ENCODE measurements at places on chromosomes 13 and 19. TPM values are rescaled to one million over a fixed set of nuclear protein-coding genes. Genes with fewer than 3 reads are reported as not detected.
A peak's percentile ranks its signal among the peaks of the same experiment; 100 is the strongest.

COL4A2 gene
- total RNA-seq, result 0.42 TPM

MCF2L gene
- 14.2 TPM for total RNA-seq

ZNF528 gene
- not detected for total RNA-seq

U2AF2 gene
- total RNA-seq, result 309 TPM

ETFB gene
- total RNA-seq, result 213 TPM

ZNF835 gene
- total RNA-seq, result not detected

CBY2 gene
- not detected for total RNA-seq

NLRP5 gene
- total RNA-seq, result not detected

DNA sequence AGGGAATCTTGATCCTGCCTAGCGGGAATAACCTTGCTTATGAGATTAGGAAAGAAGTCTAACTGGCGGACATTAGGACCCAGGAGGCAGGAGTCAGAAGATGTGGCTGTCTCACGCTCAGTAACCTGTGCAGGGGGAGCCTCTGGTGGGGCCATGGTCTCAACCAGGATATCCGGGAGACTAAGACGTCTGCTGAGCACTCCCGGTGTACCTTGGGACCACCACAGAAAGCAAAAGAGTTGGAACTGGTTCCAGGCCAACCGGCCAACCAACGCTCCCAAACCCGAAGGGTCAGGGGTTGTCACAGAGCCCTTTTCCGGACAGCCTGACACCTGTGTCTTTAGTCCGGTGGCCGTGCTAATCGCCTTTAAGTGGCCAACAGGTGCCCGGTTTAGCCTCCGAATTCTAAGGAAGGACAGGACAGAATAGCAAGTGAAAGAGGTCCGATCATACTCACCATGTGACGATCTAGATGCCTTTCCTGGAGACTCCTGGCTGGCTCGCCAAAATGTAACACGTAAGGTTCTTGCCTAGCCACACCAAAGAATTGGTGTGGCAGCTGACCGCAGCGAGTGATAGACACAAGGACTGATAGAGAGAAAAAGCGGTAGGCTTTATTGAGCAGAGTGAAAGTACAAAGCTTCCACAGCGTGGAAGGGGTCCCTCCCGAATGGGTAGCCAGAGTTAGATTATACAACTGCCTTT is 103.9 kb upstream of the DIAPH3 start:
- H3K4me3 ChIP-seq, result no peak overlapping the region
- no peak for DNase-seq
- H3K4me1 ChIP-seq, result no peaks in the 10 kb centered on the region
- no peak overlapping the region for H3K27ac ChIP-seq

TIMM50 gene
- 116 TPM for total RNA-seq

GIPR gene
- 6.9 TPM for total RNA-seq

DNA sequence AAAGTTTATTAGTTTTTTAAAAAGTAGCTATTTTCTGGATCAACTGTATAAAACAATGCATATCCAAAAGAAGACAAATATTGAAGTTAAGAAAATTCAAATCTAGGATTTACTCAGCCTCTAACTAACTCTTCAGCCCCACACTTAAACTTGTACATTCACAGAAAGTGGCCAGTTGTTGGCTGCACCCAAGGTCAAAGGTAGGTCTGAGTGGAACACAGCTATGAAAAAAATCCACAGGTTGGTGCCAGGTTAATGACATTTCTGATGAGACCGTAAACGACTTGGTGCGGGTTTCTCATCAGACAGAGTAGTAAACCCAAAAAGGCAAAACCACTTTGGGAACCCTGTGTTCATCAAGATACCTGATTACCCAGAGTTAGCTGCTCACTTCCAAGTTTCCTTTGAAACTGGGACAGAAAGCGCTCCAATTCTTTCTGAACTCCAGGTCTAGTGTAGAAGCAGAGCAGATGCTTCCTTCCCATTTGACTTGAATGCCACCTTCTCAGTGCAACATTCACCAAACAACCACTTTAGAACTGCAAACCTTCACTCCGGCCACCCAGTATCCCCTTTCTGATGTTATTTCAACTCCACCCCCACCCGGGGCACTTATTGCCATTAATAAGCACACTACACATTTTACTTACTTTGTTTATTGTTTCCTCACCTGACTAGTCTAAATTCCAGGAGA is 208.3 kb upstream of the STARD13 start:
- H3K36me3 ChIP-seq, result no peaks in the 10 kb centered on the region
- peaks cover 33% of the 10 kb centered on the region for H3K4me1 ChIP-seq
- peak overlapping the region; percentile 79 for H3K27ac ChIP-seq
- H3K4me3 ChIP-seq, result no peak overlapping the region
- DNase-seq, result no peak
- H3K27me3 ChIP-seq, result no peaks in the 10 kb centered on the region

DNA sequence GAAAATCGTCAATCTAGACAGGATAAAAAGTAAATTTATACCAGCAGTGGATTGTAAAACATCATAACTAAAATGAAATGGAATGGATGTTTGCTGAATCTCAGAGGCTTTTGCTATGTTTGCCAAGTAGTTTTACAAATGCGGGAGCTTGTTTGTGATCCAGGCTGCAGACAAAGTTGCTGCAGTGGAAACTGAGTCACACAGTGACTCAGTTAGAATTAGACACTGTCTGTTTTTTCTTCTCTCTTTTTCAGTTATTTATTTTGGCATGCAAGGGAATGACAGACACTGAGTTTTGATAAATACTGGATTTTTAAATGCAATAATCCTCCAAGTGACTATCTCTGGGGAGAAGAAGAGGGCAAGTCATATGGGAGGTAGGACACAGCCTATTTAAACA is 4.6 kb upstream of the PNMA8A start:
- no peaks in the 10 kb centered on the region for H3K4me1 ChIP-seq
- H3K27me3 ChIP-seq, result peaks cover 52% of the 10 kb centered on the region
- no peaks in the 10 kb centered on the region for H3K36me3 ChIP-seq
- no peak overlapping the region for H3K27ac ChIP-seq
- no peak overlapping the region for H3K4me3 ChIP-seq
- no peak for DNase-seq

- H3K27ac ChIP-seq, result peak overlapping the region; percentile 72
- H3K27me3 ChIP-seq, result no peaks in the 10 kb centered on the region
- H3K36me3 ChIP-seq, result peaks cover 78% of the 10 kb centered on the region
- peak overlapping the region; percentile 47 for H3K4me3 ChIP-seq
- DNase-seq, result peak; percentile 80
Observed at GRCh38 chr19:38736413-38737280, 7.6 kb downstream of the CAPN12 start.

Data from Calu3 (cell line).